ENCODE measurements at places on chromosomes 7 and 10. TPM values are rescaled to one million over a fixed set of nuclear protein-coding genes. Genes with fewer than 3 reads are reported as not detected.

- DNase-seq = no peak
These were observed 24.2 kb downstream of the IFIT3 start for GRCh38 chr10:89351780-89352597.

GRCh38 chr7:152683297-152683696, 7.4 kb upstream of the XRCC2 start:
- no peak for DNase-seq

GRCh38 chr7:157430721-157431120, 93.9 kb downstream of the DNAJB6 start:
- no peak for DNase-seq

The ASIC3 gene
- 2.0 TPM for total RNA-seq

The MRPS16 gene
- 29.3 TPM for total RNA-seq

Measured in thoracic aorta (tissue), 2 donors.